Neural progenitor cell (in vitro differentiated cells): ENCODE measurements at places on chromosomes 13 and 19. TPM values are rescaled to one million over a fixed set of nuclear protein-coding genes. Genes with fewer than 3 reads are reported as not detected.

GRCh38 chr13:49540552-49540951, 44.8 kb downstream of the PHF11 start:
- DNase-seq, result peak; percentile 5

DNA sequence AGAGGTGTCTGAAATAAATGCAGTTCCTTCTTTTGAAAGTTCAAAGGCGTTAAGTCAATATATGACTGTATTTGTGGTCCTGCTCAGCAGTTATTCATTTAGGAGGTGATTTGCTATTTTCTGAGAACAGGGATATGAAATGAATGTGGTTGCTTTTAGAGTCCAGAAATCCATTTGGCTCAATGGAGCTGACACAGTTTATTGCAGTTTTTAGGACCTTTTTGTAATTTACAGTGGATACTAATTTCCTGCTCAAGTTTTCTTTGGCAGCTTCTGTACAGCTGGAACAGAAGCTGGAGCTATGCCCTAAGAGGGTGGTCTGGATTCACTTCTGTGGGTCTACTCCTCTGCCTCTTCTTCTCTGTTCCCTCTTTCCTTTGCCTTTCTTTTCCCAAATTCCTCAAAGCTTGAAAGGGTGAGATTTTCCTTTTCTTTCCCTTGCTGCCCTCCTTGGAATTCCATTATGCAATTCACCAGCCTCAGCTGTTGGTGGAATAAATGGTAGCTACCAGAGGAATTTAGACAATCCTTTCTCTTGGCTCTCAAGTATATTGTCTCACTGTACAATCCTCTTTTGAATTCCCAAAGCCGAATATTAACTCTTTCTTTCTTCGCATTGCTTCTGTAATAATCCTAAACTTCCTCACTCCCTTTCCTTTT, 39.9 kb downstream of the ITGBL1 start:
- DNase-seq, result peak; percentile 34

The HRC gene
- total RNA-seq, result 0.31 TPM in 1 of 2 replicates, not detected in the other

- no peak for DNase-seq
Measured at GRCh38 chr13:91174886-91175501, 172.5 kb upstream of the MIR17HG start.

- DNase-seq, result peak; percentile 92
Measured at GRCh38 chr19:2610637-2611482, 91.6 kb downstream of the GNG7 start.
